T-helper 2 cell treated with Interferon-gamma antibody and Interleukin-4, amounts not matched to agents 100 ng/mL and 5 ng/mL, for 36 hours (primary cell): ENCODE measurements at places on chromosomes 5 and 9. TPM values are rescaled to one million over a fixed set of nuclear protein-coding genes. Genes with fewer than 3 reads are reported as not detected.

Gene CTXN3
- not detected in 2 replicates for total RNA-seq

Gene RPL7A
- 2,139 and 2,222 TPM in 2 replicates for total RNA-seq

Gene ADRB2
- 0.34 and 0.70 TPM in 2 replicates for total RNA-seq

Gene FOXD4L5
- total RNA-seq: 0.09 TPM in 1 of 2 replicates, not detected in the other

Gene IL13
- total RNA-seq: 32.6 and 39.1 TPM in 2 replicates

Gene SMIM33
- 0.59 and 0.80 TPM in 2 replicates for total RNA-seq

Gene NIPAL4
- total RNA-seq: 0.48 and 0.82 TPM in 2 replicates

Gene CXXC5
- 0.43 and 1.4 TPM in 2 replicates for total RNA-seq

Gene LHX3
- total RNA-seq: not detected in 2 replicates

Gene HRH2
- total RNA-seq: 15.9 and 16.4 TPM in 2 replicates

Gene PCDHGA9
- total RNA-seq: 0.25 and 0.34 TPM in 2 replicates

Gene MEGF10
- total RNA-seq: not detected in 2 replicates

Gene PCDHB6
- total RNA-seq: not detected in 2 replicates

Gene SPEF2
- 4.8 and 6.3 TPM in 2 replicates for total RNA-seq

Gene GGTA1
- total RNA-seq: not detected in 2 replicates

Gene SLC24A2
- not detected in 2 replicates for total RNA-seq

Gene CAMLG
- total RNA-seq: 20.4 and 22.5 TPM in 2 replicates

Gene NUP214
- total RNA-seq: 79.7 and 80.3 TPM in 2 replicates

Gene ICE1
- total RNA-seq: 29.5 and 29.9 TPM in 2 replicates
